Activated CD4-positive, alpha-beta memory T cell treated with anti-CD3 and anti-CD28 coated beads for 36 hours (primary cell): ENCODE measurements at places on chromosomes 1 and 21. TPM values are rescaled to one million over a fixed set of nuclear protein-coding genes. Genes with fewer than 3 reads are reported as not detected.

GRCh38 chr1:198575798-198576641 lies 35.5 kb upstream of the ATP6V1G3 start:
- no peak overlapping the region for H3K4me3 ChIP-seq
- DNase-seq = no peak
- no peak overlapping the region for H3K27ac ChIP-seq
- no peaks in the 10 kb centered on the region for H3K27me3 ChIP-seq
- peaks cover 10% of the 10 kb centered on the region for H3K4me1 ChIP-seq

The GPR157 gene
- 3.9 TPM for total RNA-seq

- H3K27me3 ChIP-seq = no peaks in the 10 kb centered on the region
- DNase-seq = no peak
- no peaks in the 10 kb centered on the region for H3K36me3 ChIP-seq
Observed at GRCh38 chr1:161082483-161082882, 6.9 kb downstream of the NECTIN4 start.

GRCh38 chr1:2416403-2416802 lies 4.0 kb upstream of the PEX10 start:
- H3K27ac ChIP-seq = peak overlapping the region; percentile 80
- H3K36me3 ChIP-seq = no peaks in the 10 kb centered on the region
- H3K4me3 ChIP-seq = peak overlapping the region; percentile 71
- H3K27me3 ChIP-seq = no peaks in the 10 kb centered on the region

GRCh38 chr1:62368989-62369388 lies 49.8 kb upstream of the KANK4 start:
- DNase-seq = no peak
- H3K36me3 ChIP-seq = no peaks in the 10 kb centered on the region
- H3K4me1 ChIP-seq = no peaks in the 10 kb centered on the region
- H3K27ac ChIP-seq = no peak overlapping the region
- no peak overlapping the region for H3K4me3 ChIP-seq
- H3K27me3 ChIP-seq = peaks cover 6% of the 10 kb centered on the region

The A3GALT2 gene
- not detected for total RNA-seq

The LCE4A gene
- total RNA-seq = not detected

- no peak overlapping the region for H3K27ac ChIP-seq
- peaks cover 2% of the 10 kb centered on the region for H3K4me1 ChIP-seq
- peaks cover 2% of the 10 kb centered on the region for H3K36me3 ChIP-seq
Observed at GRCh38 chr1:197600751-197601150, 174.5 kb downstream of the DENND1B start.

The CD1E gene
- not detected for total RNA-seq

DNA sequence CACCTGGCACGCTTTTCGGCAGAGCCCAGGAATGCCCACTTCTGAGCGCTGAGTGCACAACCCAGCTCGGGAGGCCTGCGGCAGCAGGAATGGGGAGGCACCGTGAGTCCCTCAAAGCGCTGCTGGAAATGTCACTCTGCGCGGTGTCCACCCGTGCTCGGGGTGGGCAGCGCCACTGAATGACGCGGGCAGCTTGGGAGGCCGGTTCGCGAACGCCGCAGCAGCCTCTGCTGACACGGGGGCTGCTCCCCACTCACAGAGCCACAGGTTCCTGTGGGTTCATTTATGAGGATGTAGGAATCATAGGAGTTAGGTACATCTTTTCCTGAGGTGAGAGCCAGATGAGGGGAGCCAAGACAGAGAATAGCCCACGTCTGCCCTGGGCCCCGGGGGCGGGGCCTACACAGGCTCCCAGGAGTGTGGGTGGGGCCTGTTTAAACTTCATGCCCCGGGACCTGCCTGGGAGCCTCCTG lies 146.7 kb upstream of the COL6A1 start:
- no peak overlapping the region for H3K4me3 ChIP-seq
- H3K36me3 ChIP-seq = no peaks in the 10 kb centered on the region
- no peak overlapping the region for H3K27ac ChIP-seq
- no peak for DNase-seq
- H3K4me1 ChIP-seq = no peaks in the 10 kb centered on the region

DNA sequence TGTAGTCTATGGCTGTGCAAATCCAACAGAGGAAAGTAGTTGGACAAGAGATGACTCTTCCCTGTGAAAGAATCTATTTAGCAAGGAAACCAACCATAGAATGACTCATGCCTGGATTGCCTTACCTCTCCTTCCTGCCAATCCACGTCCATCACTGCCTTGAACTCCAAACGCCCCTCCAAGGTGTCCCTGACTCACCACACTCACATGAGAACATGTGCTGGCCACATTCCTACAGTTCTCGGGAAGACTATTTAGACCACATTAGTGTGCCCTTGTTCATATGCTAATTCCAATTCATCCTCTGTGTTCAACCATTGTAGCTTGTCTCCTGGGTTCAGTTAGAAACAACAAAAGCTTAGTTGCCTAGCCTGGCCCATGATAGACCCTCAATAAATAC lies 157.3 kb downstream of the SLC30A10 start:
- H3K27me3 ChIP-seq = no peaks in the 10 kb centered on the region
- DNase-seq = no peak
- no peaks in the 10 kb centered on the region for H3K36me3 ChIP-seq
- H3K4me3 ChIP-seq = no peak overlapping the region

The C1orf185 gene
- total RNA-seq = not detected

GRCh38 chr1:37647281-37647680 lies 12.6 kb upstream of the RSPO1 start:
- H3K27me3 ChIP-seq = peaks cover 13% of the 10 kb centered on the region
- no peak for DNase-seq
- no peak overlapping the region for H3K27ac ChIP-seq
- no peaks in the 10 kb centered on the region for H3K36me3 ChIP-seq
- no peaks in the 10 kb centered on the region for H3K4me1 ChIP-seq

GRCh38 chr1:183635099-183635605 lies 431 bp downstream of the ARPC5 start:
- H3K4me3 ChIP-seq = peak overlapping the region; percentile 95
- peaks cover 38% of the 10 kb centered on the region for H3K4me1 ChIP-seq
- H3K27me3 ChIP-seq = no peaks in the 10 kb centered on the region
- DNase-seq = peak; percentile 41

- no peak overlapping the region for H3K4me3 ChIP-seq
- H3K4me1 ChIP-seq = no peaks in the 10 kb centered on the region
- H3K36me3 ChIP-seq = no peaks in the 10 kb centered on the region
- DNase-seq = peak; percentile 14
Observed at GRCh38 chr21:41611966-41612606, 104.1 kb upstream of the TMPRSS2 start.

DNA sequence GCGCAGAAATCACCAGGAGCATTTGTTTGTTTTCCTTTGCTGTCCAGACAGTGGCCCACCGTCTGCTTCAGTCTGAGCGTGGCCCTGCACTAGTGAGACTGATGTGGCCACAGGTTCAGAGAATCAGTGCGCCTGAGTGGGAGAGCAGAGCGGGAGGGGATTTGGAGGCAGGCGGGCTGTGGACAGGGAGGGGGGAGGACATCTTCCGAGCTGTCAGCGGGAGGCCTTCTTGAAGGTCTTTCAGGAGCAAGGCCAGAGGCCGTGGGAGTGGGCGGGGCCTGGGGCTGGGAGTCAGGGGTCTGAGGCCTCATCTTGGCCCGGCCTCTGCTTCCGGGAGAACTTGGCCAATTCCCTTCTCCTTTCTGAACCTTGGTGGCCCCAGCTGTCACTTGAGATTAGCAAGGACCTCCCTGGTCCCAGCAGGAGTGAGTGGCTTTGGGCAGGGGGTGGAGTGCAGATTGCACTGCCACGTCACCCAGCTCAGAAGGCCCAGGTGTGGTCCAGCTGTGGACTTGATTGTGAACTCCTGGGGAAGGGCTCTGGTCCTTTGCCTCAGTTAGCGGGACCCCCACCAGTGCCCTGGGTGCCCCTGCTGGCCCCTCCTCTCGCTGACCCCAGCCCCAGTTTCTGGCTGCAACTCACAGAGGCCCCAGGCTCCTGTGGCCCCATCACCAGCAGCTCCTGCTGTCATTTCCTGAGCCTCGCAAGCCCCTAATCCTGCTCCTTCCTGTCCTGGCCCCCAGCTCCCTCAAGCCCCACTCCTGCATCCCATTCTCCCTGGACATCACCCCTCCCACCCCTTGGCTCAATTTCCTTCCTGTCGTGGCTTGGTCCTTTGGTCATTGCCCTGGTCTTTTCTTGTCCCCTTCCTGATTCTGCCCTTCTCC lies 8.4 kb downstream of the TNFRSF1B start:
- DNase-seq = no peak
- peaks cover 91% of the 10 kb centered on the region for H3K4me1 ChIP-seq
- H3K27me3 ChIP-seq = no peaks in the 10 kb centered on the region
- peak overlapping the region; percentile 94 for H3K27ac ChIP-seq
- peaks cover 29% of the 10 kb centered on the region for H3K36me3 ChIP-seq

The ADAMTS1 gene
- total RNA-seq = not detected

DNA sequence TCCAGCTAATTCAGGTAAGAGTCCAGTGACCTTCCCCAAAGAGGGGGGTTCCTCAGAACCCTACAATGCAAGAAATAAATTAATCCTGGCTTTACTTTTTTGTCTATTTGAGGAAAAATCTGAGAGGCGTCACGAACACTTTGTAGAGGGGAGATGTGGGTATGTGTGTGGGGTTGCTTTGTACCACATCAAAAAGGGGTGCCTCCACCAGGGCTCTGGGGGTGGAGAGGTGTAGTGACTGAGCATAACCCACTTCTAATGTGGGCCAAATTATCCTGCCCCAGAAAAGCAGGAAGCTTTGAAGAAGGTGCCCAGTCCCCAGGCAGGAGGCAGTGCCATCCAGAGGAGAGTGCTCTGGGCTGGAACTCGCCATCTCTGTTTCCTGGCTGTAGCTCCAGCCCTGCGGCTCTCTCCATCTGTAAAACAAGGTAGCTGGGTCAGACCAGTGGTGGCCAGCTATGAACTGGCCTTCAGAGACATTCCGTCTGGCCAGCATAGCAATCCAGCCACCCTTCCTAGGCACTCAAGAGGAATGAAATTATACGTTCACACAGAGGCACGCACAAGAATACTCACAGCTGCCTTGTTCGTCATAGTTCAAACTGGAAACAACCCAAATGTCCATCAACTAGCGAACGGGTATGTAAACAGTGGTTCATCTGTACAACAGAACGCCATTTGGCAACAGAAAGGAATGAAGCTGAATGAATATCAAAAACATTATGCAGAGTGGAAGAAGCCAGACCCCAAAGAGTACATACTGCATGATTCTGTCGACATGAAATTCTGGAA lies 45.4 kb upstream of the TNFRSF1B start:
- H3K36me3 ChIP-seq = peaks cover 39% of the 10 kb centered on the region
- H3K27ac ChIP-seq = peak overlapping the region; percentile 16
- no peaks in the 10 kb centered on the region for H3K27me3 ChIP-seq
- H3K4me1 ChIP-seq = peaks cover 33% of the 10 kb centered on the region

The TMEM79 gene
- 6.8 TPM for total RNA-seq

- H3K4me1 ChIP-seq = no peaks in the 10 kb centered on the region
- no peak overlapping the region for H3K4me3 ChIP-seq
- no peak overlapping the region for H3K27ac ChIP-seq
- DNase-seq = no peak
Observed at GRCh38 chr1:56284928-56285327, 294.4 kb downstream of the PLPP3 start.
